ENCODE measurements at places on chromosomes 3 and 15.

GRCh38 chr3:135175728-135176277, 380.7 kb downstream of the EPHB1 start:
- DNase-seq: no peak

- no peak for DNase-seq
Observed at GRCh38 chr3:49015765-49016164, 2.6 kb downstream of the DALRD3 start.

- no peak for DNase-seq
Observed at GRCh38 chr15:64151727-64152506, at the start of gene SNX22. Gene SNX22 (plus strand): TSS chr15:64151731. CDS start chr15:64151776, 45 bp downstream.

GRCh38 chr3:9675736-9676290, 26.5 kb downstream of the MTMR14 start:
- no peak for DNase-seq
